ENCODE measurements at places on chromosomes 11 and 22. TPM values are rescaled to one million over a fixed set of nuclear protein-coding genes. Genes with fewer than 3 reads are reported as not detected.

GRCh38 chr11:78572394-78572793 is 2.3 kb downstream of the NARS2 start:
- DNase-seq: no peak

DNA sequence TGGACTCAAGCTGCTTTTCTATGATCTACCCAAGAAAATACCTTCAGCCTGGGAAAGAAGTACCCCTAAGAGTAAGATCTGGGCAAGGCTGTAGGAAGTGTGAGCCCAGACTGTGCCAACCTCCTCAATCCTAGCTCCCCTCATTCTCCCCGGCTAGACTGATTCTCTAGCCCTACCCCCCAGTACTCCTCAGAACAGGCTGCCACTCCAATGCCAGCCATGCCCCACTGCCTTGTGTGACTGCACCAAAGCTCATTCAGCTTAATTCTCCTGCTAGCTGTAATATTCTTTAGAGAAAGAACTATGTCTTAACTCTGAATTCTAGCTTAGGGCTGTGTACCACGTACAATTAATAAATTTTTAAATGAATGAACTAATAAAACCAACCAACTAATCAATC is 92.6 kb upstream of the AKIP1 start:
- no peak for DNase-seq

GRCh38 chr11:2267306-2267850 is 3.0 kb downstream of the ASCL2 start:
- no peak for DNase-seq

DNA sequence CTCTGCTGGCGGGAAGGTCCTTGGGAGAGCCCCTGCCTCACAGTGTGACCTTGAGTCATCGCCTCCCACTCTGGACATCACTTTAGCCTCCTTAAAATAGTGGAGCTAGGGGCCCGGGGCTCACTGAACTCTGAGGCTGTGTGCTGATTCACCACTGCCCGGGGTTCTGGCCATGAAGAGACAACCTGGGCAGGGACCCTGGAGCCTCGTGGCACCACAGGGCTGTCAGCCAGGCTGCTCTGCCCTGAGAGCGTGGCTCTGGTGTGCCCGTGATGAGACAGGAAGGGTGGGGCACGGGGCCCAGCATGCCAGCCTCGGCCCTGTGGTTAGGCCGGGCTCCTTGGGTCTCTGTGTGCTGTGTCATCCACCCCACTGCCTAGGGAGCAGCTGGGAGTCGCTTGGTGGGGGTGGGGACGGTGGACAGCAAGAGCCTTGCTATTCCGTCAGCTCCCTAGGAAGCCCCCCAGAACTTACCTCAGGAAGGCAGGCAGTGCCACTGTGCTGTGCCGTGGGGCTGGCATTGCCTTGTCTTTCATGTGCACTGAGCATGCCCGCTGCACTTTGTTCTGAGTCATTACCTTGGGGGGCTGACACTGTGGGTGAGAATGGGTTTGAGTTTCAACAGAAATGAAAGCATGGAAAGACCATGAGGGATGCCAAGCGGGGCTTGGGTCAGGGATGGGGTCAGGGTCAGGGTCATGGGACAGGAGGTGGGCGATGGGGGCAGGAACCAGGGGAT is 31.7 kb downstream of the TPCN2 start:
- no peak for DNase-seq

- no peak for DNase-seq
Observed at GRCh38 chr11:638631-639331, 1.7 kb downstream of the DRD4 start.

DNA sequence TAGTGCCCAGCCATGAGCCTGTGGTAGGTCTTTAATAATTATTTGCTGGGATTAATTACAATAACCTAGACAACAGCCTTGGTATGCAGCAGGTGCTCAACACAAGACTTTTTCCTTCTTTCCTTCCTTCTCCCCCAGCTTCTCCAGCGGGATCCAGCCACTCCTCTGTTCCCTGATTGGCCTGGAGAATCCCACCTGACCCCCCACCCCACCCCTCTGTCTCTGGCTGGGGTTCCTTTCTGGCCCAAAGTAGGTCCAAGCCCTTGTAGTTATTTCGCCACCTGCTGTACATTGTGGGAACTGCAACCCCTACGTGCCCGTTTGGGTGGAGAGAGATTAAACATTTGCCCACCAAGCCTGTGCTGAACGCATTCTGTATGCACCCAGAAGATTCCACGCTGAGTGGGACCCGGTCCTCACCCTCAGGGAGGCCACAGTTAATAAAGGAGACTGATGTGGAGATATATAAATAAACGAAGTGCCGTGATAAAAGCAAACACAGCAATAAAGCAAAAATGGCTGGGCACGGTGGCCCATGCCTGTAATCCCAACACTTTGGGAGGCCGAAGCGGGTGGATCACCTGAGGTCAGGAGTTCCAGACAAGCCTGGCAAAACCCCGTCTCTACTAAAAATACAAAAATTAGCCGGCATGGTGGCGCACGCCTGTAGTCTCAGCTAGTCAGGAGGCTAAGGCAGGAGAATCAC is 32.1 kb upstream of the DGKZ start:
- DNase-seq: peak; percentile 58

DNA sequence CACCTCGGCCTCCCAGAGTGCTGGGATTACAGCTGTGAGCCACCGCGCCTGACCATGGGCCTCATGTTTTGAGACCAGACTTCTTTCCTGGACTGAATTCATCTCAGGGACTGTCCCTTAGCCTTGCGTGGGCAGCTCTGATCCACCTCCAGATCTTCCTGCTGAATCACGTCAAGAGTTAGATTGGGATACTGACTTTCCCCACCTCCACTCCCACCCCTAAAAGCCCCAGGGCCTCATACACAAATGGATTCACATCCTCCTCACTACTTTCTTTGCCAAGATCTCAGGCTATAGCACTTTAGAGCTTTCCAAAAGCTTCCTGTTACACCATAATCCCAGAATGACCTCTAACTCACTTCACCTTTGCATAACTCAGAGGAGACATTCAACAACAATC is 12.1 kb downstream of the CCDC87 start:
- DNase-seq: no peak

DNA sequence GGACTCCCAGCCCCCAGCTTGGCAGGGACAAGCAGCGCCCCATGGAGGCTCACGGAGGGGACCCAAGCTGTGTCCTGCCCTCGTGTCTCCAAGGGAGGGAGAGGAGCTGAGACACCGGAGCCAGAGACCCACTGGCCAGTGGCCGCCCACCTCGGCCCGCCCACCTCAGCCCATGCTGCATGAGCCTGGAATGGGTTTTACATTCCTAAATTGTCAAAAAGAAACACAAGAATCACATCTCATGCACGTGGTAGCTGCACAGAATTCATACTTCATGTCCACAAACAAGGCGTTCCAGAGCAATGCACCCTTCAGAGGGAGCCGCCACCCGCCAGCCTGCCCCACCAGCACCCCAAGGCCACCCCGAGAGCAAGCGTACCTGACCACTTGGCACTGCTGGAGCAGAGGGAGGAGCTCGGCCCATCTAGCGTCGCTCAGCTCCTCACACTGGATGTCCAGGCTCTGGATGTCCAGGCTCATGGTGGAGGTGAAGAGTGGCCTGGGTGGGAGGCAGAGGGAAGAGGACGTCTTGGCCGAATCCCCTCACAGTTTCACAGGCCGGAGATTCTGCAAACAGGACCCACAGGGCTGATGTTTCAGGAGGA is 5.3 kb downstream of the RNH1 start:
- no peak for DNase-seq

DNA sequence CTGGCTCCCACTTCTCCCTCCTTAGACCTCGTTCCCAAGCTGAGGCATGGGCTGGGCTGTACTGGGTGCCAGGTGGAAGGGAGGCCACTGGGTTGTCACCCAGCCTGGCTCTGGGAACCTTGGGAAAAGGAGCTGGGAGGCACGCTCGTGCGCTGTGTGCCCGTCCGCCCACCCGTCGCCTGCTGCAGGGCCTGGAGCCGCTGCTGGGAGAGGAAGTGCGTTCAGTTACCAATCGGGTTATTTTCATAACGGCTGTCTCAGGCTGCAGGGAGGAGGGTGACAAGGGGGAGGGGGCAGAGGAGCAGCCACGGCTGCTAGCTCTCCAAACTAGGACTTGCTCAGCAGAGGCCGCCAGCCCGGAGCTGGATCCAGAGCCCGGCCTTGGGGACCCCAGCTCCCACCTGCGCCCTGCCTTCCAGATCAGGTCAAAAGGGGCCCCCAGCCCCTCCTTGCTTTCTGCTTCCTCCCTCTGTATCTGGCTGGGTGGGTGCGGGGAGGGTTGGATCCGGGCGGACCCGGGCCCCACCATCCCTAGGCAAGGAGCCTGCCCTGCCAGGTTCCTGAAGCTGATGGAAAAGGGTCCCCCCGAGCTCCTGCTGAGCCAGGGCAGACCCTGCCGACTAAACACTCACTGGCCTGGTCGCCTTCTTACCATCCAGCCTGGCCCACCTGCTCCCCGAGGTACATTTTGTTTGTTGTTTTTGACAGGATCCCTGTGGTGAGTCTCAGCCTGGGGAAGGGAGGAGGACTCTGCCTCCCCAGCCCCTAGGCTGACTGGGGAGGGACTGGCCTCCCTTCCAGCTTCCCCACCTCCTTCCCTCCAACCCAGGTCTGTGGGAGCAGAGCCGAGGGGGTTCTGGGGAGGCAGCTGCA is 14.3 kb downstream of the DGKZ start:
- DNase-seq: no peak

DNA sequence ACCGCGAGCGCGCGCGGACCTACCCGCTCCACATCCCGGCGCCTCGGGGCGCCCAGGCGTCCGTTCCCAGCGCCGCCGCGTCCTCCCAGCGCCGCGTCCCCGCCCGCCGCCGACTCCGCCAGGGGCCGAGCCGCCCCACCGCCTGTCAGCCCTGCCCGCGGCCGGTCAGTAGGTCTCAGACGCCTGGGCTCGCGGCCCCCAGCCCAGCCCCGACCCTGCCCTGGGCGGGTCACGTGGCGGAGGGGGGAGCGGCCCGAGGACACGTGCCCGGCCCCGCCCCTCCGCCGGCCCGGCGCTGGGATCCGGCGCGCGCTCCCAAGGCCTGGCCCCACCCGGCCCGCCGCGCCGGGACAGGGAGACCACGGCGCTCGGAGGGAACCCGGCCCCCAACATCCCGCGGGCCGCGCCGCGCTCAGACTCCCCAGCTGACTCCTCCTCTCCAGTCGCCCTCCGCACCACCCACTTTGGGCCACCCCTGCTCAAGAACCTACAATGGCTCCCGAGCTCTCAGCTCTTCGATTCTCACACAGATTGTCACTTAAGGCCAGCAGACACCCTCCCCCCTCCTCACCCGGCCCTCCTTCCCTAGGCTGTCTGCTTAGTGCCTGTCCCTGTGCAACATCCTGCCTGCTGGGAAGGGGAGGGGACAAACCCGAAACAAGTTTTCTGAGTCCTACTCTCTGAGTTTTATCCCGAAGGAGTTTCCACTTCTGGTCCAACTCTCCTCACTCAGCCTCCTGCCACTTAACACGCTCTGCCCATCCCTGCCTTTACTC is at the start of gene RAB3IL1:
RAB3IL1 (minus strand) TSS at position 233 of the 776 bp plus-strand sequence; CDS start at position 34, 199 bp downstream.
- DNase-seq: peak; percentile 78

DNA sequence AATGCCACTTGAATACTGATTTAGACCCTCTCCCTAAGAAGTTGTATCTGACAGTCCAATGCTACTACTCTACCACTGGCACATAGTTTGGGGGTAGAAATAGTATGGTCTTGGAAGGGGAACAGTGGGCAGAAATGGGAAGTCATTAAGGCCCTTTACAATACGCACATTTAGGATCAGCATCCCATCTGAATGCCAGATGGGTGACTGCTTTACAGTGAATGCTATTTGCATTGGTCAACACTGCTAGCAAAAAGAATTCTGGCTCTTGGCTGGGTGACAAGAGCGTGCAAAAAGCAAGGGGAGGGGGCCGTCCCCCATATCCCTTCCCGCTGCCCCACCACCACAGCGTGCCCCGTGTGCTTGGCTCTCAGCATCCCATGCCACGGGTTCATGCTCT is 104.7 kb upstream of the BID start:
- DNase-seq: no peak

DNA sequence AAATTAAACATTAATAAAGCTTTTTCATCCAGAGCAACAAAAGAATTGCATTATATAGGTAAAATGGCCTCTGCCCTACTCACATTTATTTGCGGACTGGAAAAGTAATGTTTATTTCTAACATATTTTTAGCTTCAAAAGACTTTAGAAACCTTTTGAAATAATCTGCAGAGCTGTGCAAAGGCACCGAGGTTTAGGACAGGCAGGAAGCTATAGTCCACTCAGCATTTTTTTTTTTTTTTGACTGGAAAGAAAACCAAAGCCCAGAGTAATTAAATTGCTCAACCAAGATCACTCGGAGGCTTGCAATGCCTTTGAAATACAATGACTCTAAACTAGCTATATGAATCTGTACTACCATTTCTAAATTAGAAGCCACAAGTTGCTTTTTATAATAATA is 19.1 kb downstream of the BARX2 start:
- DNase-seq: no peak

- no peak for DNase-seq
Observed at GRCh38 chr11:113273720-113274119, 40.7 kb upstream of the TTC12 start.

GRCh38 chr11:102464859-102465500 is 12.4 kb upstream of the TMEM123 start:
- no peak for DNase-seq

GRCh38 chr11:69159150-69159852 is 3.6 kb downstream of the SMIM38 start:
- no peak for DNase-seq

DNA sequence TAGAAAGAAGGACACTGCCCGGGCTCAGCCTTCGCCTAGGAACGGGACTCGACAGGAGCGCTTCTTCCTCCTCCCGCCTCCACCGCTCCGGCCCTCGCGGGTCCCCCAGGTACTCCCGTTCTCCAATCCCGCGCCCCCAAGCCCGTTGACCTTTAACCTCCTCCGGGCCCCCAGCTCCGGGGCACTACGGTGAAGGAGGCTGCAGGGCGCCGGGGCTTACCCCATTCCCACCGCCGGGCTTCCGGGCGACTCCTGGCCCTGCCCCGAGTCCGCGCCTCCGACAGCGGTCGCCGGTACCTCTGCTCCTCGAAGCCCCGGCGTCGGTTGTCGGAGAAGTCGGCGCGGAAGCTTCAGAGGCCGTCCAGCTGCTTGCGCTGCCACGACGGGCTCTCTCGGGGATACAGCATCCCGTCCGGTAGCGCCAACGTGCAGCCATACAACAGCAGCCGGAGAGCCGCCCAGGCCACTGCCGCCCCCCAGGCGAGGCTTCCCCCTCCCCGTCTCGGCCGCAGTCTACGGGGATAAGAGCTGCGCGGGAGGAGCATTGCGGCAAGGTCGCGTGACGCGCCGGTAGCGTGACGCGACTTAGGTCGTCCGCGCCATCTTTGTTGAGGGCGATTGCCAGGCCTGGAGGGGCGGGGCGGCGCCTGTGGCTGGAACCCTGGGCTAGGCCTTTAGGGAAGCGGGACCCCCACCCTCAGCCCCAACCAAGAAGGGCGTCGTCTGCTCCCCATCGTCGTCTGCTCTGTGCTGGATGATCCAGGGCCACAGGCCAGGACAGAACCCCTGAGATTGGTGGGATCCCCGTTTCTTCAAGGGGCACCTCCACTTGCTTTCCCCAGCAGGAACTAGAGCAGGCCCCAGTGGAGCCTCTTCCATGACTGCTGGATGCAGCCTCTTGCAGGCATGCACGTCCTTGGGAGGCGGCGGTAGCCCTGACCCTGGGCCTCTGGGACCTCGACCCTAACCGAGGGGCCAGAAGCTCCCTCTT is 26.3 kb downstream of the RGL4 start:
- peak; percentile 78 for DNase-seq

GRCh38 chr11:72069787-72070251 is 10.5 kb downstream of the NUMA1 start:
- DNase-seq: peak; percentile 86

Gene SPECC1L
- total RNA-seq: 67.1 TPM

Gene OR51B4
- total RNA-seq: not detected

Gene VSTM5
- 2.5 TPM for total RNA-seq

Gene FAT3
- 1.3 TPM for total RNA-seq

Gene BARX2
- 0.83 TPM for total RNA-seq

Gene C22orf23
- 0.40 TPM for total RNA-seq

Gene TUBA8
- total RNA-seq: 0.90 TPM

Gene KCNQ1OT1
- 19.4 TPM for total RNA-seq

Data from uterus (tissue), 4 donors.